CD4-positive, alpha-beta T cell (primary cell): ENCODE measurements at places on chromosomes 2 and 18.

DNA sequence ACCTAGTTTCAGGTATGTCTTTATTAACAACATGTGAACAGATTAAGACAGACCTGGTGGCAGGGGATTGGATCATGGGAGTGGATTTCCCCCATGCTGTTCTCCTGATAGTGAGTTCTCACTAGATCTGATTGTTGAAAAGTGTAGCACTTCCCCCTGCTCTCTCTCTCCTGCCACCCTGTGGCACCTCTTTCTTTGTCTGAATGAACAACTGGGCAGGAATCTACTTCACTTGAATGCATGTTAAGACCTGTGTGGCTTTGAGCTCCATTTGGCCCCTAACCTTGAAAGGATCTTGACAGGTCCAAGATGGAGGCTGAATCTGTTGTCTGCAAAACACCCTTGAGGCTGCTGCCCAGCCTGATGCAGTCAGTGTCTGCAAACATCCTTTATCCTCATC, 194.4 kb downstream of the RNF144A start:
- DNase-seq: no peak

DNA sequence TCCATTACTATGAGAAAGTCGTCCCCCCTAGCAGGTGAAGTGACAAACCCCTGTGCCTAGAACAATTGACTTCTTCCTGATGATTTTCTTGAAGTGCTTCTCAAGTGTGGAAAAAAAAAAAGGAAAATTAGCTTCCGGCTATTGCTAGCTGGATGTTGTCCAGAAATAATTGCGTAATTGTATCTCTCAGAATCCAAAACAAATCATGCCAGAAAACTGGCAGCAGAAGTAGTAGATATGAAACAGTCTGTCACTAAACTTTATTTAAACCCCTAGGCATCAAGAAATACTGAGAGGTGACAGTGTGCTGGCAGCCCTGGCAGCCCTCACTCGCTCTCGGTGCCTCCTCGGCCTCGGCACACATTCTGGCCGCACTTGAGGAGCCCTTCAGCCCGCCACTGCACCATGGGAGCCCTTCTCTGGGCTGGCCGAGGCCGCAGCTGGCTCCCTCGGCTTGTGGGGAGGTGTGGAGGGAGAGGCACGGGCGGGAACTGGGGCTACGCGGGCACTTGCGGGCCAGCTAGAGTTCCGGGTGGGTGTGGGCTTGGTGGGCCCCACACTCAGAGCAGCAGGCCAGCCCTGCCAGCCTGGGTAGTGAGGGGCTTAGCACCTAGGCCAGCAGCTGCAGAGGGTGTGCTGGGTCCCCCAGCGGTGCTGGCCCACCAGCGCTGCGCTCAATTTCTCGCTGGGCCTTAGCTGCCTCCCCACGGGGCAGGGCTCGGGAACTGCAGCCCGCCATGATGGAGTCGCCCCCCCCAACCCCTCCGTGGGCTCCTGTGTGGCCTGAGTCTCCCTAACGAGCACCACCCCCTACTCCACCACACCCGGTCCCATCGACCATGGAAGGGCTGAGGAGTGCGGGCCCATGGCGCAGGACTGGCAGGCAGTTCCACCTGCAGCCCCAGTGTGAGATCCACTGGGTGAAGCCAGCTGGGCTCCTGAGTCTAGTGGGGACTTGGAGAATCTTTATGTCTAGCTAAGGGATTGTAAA, 80.5 kb upstream of the ABCA12 start:
- no peak for DNase-seq

DNA sequence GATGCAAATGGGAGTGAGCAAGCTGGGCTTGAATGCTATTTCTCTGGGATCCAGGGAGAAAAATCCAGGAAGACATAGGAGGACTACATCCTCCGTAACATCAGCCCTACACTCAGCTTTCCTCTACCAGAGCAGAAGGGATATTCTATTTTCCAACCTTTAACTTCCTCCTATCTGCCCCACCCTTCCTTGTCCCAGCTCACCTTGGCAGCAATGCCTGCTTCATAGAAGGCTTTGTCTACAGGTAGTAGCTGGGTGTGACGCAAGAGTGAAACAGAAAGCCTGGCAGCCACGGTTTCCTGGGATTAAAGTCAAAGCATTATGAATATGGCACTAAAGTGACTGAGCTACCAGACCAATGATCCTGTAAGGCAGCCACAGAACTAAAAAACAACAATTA, 3.9 kb downstream of the KRTCAP3 start:
- DNase-seq: no peak

DNA sequence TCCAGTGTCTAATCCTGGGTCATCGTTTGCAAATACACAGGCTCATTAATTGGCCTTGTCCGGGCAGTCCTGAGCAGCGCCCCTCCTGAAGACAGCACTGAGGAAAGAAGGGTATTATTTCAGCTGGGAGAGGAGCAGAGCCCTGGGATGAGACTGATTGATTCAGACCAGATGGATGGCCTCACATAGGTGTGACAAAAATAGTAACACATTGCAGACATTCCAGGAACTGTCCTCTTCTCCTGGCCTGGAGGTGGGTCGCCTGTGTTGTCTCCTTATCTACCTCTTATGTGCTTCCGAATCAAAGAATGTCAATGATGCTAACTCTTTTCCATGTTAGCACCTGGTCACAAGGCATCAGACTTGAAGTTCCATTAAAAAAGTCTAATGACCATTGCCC, 45.9 kb downstream of the ZEB2 start:
- DNase-seq: no peak

- no peak for DNase-seq
Measured at GRCh38 chr2:219001100-219001576, 7.9 kb upstream of the CRYBA2 start.

GRCh38 chr2:18682681-18683080, 93.3 kb upstream of the NT5C1B start:
- DNase-seq: no peak
